Colonic mucosa (tissue), 4 donors: ENCODE measurements at places on chromosomes 6 and 20.
A peak's percentile ranks its signal among the peaks of the same experiment; 100 is the strongest.

DNA sequence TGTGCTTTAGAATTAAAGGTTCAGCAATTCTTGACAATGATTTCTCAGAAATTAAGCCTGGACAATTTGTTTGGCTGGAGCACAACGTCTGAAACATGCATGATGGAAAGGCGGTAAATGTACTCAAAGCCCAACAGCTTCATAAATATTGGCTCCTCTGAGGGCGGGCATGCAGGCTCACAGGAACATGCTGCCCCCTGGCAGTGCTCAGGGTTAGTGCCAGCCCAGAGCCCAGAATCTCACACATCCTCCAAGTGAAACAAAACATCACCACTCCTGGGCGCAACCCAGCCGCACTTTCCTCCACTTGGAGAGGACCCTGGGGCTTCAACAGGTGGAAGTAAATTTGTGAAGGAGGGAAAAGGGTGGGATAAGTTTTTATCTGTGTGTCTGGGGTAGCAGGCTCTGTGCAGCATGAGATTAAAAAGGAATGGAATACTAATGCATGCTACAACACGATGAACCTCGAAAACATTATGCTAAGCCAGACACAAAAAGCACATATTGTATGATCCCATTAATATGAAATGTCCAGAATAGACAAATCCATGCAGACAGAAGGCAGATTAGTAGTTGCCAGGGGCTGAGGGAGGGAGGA, 54.1 kb upstream of the PTPRT start:
- DNase-seq: no peak

- DNase-seq: no peak
Observed at GRCh38 chr20:62772990-62773844, 23.1 kb upstream of the MRGBP start.

- no peak for DNase-seq
Observed at GRCh38 chr6:717135-717534, 24.2 kb upstream of the EXOC2 start.

- DNase-seq: no peak
Observed at GRCh38 chr6:125157280-125157679, 3.7 kb downstream of the TPD52L1 start.

GRCh38 chr20:53074811-53075314, 102.7 kb downstream of the TSHZ2 start:
- DNase-seq: no peak

GRCh38 chr20:60117065-60117464, 158.8 kb downstream of the CDH26 start:
- no peak for DNase-seq

GRCh38 chr6:33392979-33393378, 1.4 kb downstream of the KIFC1 start:
- DNase-seq: no peak

DNA sequence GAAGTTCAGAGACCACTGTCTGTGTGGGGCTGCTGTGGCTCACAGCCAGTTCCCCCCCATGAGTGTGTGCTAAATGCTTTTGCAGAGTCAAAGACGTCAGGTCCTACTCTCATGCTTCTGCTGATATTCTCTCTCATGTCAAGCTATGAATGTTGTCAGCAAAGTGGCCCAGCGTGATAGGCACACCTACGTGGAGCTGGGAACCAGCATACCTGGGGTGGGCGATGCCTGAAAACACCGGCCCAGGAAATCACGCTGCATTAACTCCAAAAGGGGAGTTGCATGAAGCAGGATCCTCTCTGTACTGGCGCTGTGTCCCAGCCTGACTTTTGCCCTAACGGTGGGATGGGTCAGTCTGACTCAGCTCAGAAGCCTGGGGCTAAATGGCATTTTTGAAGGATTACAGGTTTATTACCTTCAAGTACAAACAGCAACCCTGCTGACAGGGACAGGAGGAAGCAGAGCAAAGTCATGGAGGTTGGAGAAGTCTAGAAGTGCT, 9.0 kb upstream of the MRPS10 start:
- DNase-seq: peak; percentile 84

DNA sequence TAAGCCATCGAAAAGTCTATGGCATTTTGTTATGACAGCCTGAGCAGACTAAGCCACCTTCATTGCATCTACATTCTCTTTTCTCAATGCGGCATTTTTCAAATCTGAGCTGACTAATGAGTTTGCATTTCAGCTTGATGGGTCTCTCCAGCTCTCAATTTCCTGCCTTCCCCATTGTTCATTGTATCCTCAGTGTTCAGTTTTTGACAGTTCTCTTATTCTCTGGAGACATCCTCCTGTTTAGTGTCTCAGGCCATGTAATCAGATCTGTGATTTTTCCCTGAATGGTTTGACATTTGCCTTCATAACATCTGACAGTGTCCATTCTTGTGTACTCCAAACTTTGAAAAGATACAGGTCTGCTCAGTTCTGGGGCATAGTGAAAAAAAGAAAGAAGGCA, 27.9 kb upstream of the MCM3 start:
- no peak for DNase-seq

DNA sequence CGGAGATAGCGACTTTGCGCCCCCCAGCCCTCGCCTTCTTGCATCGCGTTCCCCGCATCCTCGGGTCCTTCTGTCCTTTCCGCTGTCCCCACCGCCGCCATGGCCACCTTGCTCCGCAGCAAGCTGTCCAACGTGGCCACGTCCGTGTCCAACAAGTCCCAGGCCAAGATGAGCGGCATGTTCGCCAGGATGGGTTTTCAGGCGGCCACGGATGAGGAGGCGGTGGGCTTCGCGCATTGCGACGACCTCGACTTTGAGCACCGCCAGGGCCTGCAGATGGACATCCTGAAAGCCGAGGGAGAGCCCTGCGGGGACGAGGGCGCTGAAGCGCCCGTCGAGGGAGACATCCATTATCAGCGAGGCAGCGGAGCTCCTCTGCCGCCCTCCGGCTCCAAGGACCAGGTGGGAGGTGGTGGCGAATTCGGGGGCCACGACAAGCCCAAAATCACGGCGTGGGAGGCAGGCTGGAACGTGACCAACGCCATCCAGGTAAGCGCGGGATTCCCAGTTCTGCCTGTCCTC, 401 bp downstream of the SLC32A1 start:
- no peak for DNase-seq

DNA sequence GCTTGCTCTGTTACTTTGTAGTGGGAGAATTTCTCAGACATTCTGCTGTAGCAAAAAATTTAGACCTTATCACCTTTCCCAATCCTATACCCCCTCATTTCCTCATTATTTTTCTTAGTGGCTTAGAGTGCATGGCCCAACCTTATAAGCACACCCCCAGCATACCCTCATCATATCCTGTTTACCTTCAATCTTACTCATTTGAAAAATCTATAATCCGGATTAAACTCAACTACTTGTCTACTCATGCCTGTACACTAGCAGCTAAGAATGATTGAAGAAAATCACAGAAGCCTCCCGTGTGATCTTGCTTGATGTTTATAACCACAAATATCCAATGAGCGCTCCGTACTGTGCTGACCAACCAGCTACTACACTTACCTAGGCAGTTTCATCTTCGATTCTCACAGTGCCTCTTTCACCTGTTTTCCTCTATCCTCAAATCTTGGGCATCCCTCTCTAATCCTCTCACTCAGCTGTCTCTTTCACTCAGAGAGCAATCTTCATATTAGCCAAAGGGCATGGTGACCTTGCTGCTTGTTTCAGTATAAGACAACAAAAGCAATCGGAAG, 36.6 kb downstream of the AIG1 start:
- no peak for DNase-seq

GRCh38 chr20:64226686-64227580, 28.6 kb upstream of the PCMTD2 start:
- no peak for DNase-seq

- no peak for DNase-seq
Observed at GRCh38 chr6:18432180-18432579, 45.0 kb downstream of the RNF144B start.

- DNase-seq: no peak
Observed at GRCh38 chr6:136324686-136325380, 35.2 kb upstream of the BCLAF1 start.

DNA sequence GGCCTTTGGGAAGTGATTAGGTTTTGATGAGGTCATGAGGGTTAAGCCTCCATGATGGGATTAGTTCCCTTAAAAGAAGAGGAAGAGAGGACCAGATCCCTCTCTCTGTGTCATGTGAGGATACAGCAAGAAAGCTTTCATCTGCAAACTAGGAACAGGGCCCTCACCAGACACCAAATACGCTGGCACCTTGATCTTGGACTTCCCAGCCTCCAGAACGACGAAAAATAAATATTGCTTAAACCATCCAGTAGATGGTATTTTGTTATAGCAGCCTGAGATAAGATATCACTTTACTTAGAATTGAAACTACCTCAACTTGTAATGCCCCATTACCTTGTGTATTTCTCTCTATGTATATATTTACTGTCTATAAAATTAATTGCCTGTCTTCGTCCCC, 65.4 kb upstream of the NNAT start:
- no peak for DNase-seq

GRCh38 chr6:127013865-127014264, 104.6 kb upstream of the RSPO3 start:
- DNase-seq: no peak

- peak; percentile 14 for DNase-seq
Observed at GRCh38 chr6:35094183-35094582, 47.0 kb downstream of the TCP11 start.

GRCh38 chr20:8809107-8809953, 259.6 kb upstream of the PLCB4 start:
- no peak for DNase-seq

GRCh38 chr20:53070224-53070623, 98.1 kb downstream of the TSHZ2 start:
- DNase-seq: no peak

DNA sequence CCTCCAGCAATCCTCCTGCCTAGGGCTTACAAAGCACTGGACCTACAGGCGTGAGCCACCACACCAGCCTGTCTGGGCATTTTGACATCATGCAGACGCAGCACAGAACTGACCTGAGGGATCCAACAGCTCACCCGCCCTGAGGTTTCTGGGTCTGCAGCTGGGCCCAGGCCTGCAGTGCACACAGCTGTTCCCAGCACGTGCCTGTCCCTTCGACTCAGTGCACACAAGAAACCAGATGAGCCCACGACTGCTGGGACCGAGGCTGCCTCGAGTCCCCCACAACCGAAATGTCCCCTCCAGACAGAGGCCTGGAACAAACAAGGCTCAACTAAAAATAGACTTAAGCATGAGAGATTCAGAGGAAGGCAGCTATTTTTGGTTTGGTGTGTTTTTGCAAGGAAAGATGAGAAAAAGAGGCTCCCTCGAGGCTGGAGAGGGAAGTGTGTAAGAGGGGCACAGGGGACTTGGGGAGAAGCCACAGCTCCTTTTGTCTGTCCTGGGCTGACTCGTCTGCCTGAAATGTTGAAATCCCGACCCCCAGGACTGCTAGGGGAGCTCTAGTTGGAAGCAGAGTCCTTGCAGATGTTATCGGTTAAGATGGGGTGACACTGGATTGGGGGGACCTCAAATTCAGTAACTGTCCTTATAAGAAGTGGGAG, 66.3 kb downstream of the YTHDF1 start:
- no peak for DNase-seq

DNA sequence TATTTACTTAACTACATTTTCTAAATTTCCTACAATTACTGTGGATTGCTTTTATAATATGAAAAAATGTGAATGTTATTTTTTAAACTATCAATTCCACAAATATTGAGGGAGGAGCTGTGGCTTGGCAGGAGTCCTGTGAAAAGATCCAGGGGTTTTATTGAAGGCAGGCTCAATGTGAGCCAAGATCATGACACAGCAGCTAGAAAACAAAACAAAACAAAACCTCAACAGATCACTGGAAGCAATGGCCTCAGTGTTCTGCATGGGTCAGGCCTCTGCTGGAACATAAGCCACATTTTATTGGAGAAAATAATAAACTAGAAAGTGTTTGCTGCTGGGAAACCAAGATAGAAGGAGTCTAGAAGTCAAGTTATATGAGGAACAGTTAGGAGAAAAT, 19.4 kb upstream of the RCAN2 start:
- DNase-seq: no peak

GRCh38 chr6:11357285-11357684, 124.8 kb upstream of the NEDD9 start:
- DNase-seq: no peak
